A673 (cell line): ENCODE measurements at places on chromosomes 16 and 17. TPM values are rescaled to one million over a fixed set of nuclear protein-coding genes. Genes with fewer than 3 reads are reported as not detected.

DNA sequence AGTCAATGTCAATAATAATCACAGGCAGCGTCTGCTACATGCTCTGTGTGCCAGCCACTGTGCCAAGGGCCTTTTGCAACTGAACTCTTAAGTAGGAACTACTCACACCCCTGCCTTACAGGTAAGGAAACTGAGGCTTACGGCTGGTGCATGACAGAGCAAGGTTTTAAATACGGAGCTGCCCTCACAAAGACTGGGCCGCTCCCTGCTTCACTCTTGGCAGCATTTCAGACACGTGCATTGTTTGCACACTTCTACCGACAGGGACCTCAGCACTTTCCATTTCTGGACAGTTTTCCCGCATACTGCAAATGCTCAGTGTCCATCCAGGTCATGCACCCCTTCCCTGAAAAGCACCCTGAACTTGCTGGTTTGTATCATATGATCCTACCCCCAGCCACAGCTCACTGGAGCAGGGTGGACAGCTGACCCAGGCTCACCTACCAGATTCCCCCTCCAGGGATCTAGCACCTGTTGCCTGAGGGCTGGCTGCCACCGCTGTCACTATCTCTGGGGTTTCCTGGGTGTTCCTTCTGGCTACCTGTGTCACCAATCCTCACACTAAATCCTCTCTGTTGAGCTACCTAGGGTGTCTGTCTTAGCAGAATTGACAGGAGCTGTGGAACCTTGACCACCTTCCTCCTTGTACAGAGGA, 142.9 kb downstream of the C16orf78 start:
- H3K27ac ChIP-seq = no peak overlapping the region
- no peak for DNase-seq
- H3K4me1 ChIP-seq = peaks cover 4% of the 10 kb centered on the region
- H3K36me3 ChIP-seq = no peaks in the 10 kb centered on the region
- H3K27me3 ChIP-seq = no peaks in the 10 kb centered on the region

DNA sequence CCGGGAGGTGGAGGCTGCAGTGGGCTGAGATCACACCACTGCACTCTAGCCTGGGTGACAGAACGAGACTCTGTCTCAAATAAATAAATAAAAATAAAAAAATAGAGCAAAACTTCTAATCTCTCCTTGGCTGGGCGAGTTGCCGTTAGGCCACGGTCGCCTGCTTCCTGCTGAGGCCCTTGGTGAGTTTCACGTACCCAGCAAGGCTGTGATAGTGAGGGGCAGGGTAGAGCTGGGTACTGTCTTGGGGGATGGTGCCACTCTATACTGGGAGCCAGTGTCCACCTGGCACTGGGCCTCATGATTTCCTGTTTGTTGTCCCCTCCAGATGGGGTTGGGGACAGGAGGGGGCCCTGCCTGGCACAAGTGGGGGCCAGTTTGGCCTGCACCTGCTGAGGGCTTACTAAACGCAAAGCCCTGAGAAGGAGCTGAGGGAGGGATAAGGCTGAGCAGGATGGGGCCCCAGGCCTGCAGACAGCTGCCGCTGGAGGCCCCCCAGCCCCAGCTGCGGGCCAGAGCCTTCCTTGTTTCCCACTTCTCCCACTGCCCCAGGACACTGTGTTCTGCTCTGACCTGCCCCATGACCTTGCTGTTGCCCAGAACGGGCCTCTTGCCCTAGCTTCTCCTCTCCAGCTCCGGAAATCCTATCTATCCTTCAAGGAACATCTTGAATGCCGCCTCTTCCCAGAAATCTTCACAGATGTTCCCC, 25.4 kb downstream of the GJD3 start:
- no peak overlapping the region for H3K27ac ChIP-seq
- no peaks in the 10 kb centered on the region for H3K36me3 ChIP-seq
- peaks cover 7% of the 10 kb centered on the region for H3K4me1 ChIP-seq
- H3K4me3 ChIP-seq = no peak overlapping the region
- no peaks in the 10 kb centered on the region for H3K27me3 ChIP-seq

- peak within 1 kb of the TSS; percentile 38 for H3K27ac ChIP-seq
- peaks cover 36% of the 10 kb centered on the region for H3K4me1 ChIP-seq
- H3K4me3 ChIP-seq = peak within 1 kb of the TSS; percentile 71
- DNase-seq = peak; percentile 88
- H3K27me3 ChIP-seq = peaks cover 13% of the 10 kb centered on the region
- H3K36me3 ChIP-seq = peaks cover 9% of the 10 kb centered on the region
Observed at GRCh38 chr17:17496189-17497064, at the start of gene RASD1. Gene RASD1 (minus strand): TSS chr17:17496395. CDS start chr17:17496181, 214 bp downstream.

- H3K4me1 ChIP-seq = peaks cover 20% of the 10 kb centered on the region
- H3K27me3 ChIP-seq = no peaks in the 10 kb centered on the region
- H3K27ac ChIP-seq = peak overlapping the region; percentile 97
- peak overlapping the region; percentile 50 for H3K4me3 ChIP-seq
Observed at GRCh38 chr16:9090101-9090959, 1.1 kb upstream of the HAPSTR1 start.

HOXB9 gene
- 8.2 and 14.6 TPM in 2 replicates for total RNA-seq

PPY gene
- not detected in 2 replicates for total RNA-seq

ELMO3 gene
- total RNA-seq = 3.3 and 4.7 TPM in 2 replicates

DNA sequence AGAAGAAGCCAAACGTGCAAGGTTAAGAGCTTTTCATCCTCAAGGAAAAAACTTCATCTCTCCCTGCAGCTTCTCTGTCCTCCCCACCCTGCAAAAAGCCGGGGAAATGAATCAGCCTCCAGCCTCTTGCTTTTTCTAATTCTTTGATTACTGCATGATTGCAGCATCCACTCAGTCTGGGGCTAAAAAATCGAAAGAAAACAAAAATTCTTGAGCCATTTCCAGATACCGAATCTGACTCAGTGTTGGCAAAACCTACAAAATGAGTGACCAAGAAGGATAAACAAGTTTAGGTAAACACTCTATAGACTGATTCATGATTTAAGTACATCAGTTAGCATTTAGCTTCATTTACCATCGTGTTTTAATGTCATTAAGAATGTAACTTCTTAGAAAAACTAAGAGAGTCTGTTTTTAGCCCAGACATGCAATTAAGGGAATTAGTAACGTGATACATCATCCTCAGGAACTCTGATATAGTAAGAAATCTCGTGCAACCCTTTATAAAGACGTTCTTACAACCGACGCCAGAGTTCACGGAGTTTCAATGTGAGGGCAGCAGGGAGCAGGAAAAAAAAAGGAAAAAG, 287.3 kb upstream of the FOXF1 start:
- no peak overlapping the region for H3K27ac ChIP-seq
- H3K4me3 ChIP-seq = no peak overlapping the region
- DNase-seq = no peak

- H3K27ac ChIP-seq = no peak overlapping the region
- peak; percentile 13 for DNase-seq
- H3K4me3 ChIP-seq = no peak overlapping the region
- H3K27me3 ChIP-seq = no peaks in the 10 kb centered on the region
Observed at GRCh38 chr16:86261379-86261778, 248.9 kb upstream of the FOXF1 start.

- H3K36me3 ChIP-seq = peaks cover 27% of the 10 kb centered on the region
- no peak overlapping the region for H3K4me3 ChIP-seq
- DNase-seq = no peak
- no peaks in the 10 kb centered on the region for H3K27me3 ChIP-seq
- no peak overlapping the region for H3K27ac ChIP-seq
Observed at GRCh38 chr17:4064366-4064765, 78.5 kb downstream of the ZZEF1 start.

GRCh38 chr16:11734025-11734652, 8.5 kb downstream of the TXNDC11 start:
- DNase-seq = no peak
- H3K36me3 ChIP-seq = peaks cover 60% of the 10 kb centered on the region
- no peak overlapping the region for H3K27ac ChIP-seq
- no peaks in the 10 kb centered on the region for H3K27me3 ChIP-seq

DNA sequence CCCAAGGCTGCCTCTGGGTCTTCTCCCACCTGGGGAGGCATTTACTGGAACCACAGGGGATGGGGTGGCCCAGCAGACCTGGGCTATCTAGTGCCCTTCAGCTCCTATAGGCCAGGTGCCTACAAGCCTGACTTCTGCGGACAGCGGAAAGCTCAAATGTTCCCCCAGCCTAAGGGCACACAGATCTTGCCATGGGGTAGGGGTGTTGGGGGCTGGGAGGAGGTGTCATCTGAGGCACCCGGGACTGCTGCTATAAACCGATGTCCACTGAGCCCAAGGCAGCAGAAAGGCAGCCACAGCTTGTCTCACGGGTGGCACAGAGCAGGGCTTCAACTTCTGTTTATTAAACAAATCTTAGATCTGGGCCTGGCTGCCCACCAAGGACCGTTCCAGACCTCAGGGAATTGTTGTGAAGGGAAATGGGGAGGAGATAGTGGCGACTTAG, 3.6 kb downstream of the MYO1C start:
- H3K27me3 ChIP-seq = no peaks in the 10 kb centered on the region
- DNase-seq = no peak
- no peaks in the 10 kb centered on the region for H3K36me3 ChIP-seq
- H3K27ac ChIP-seq = peak overlapping the region; percentile 84
- peak overlapping the region; percentile 79 for H3K4me3 ChIP-seq

DNA sequence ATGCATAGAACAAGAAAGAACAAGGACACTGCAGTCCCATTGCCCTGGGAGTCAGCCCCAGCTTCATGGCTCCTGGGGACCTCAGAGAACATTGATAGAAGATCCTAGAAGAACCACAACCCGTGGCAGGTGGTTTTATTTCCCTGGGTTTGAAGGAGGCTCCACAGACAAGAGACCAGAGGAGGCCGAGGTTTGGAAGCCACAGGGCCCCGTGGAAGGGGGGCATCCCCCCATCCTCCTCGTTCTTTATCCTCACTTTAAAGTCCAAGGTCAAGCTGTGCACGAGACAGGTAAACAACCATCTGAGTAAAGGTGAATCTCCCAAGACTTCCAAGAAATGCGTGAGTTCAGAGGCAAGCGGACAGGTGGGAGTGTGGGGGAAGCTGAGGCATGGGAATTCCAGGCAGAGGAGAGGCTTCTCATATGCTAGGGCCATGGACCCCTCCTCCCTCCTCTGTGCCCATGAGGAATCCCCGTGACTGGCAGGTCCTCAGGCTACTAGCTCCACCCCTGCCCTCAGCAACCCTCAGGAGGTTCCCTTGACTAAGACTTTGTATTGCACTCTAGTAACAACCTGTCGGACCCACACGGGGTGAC, 849 bp upstream of the SULT1A1 start:
- no peak for DNase-seq
- no peaks in the 10 kb centered on the region for H3K27me3 ChIP-seq
- no peak overlapping the region for H3K27ac ChIP-seq
- H3K4me1 ChIP-seq = no peaks in the 10 kb centered on the region

GRCh38 chr16:72736074-72736473, 311.9 kb downstream of the ZFHX3 start:
- H3K27me3 ChIP-seq = no peaks in the 10 kb centered on the region
- no peak overlapping the region for H3K27ac ChIP-seq
- no peaks in the 10 kb centered on the region for H3K36me3 ChIP-seq

CD300C gene
- total RNA-seq = not detected in 2 replicates

DNA sequence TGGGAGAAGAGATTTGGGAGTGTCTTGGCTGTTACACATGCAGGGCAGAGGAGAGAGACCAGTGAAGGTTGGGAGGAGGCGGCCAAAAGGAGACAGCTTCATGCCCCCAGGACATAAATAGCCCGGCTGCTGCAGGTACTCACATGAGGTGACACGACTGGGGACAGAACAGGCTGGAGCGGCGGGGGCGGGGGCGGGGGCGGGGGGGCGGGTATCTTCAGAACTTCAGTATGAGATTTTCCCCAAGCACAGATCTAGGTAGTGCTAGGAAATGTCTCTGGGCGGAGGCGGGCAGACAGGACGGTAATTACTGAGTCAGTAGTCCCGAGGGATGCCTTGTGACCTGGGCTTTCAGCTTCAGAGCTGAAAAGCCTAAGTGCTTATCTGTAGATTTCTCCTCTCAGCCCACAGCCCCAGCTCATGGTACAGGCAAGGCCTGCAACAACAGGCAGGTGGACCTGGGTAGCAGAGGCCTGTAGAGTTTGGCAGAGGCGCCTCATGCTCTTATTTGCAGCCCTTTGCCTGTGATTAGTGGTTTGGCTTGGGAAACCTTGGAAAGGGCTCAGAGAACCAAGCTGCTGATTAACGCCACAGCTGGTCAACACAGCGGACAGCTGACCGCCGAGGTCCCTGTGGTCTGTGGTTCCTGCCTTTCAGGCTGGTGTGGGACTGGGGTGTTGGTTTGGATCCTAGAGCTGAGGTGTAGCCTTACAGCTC, 24.5 kb downstream of the UNK start:
- DNase-seq = peak; percentile 44
- H3K27me3 ChIP-seq = no peaks in the 10 kb centered on the region
- H3K36me3 ChIP-seq = peaks cover 33% of the 10 kb centered on the region
- no peak overlapping the region for H3K4me3 ChIP-seq
- peak overlapping the region; percentile 23 for H3K27ac ChIP-seq
- no peaks in the 10 kb centered on the region for H3K4me1 ChIP-seq

DNA sequence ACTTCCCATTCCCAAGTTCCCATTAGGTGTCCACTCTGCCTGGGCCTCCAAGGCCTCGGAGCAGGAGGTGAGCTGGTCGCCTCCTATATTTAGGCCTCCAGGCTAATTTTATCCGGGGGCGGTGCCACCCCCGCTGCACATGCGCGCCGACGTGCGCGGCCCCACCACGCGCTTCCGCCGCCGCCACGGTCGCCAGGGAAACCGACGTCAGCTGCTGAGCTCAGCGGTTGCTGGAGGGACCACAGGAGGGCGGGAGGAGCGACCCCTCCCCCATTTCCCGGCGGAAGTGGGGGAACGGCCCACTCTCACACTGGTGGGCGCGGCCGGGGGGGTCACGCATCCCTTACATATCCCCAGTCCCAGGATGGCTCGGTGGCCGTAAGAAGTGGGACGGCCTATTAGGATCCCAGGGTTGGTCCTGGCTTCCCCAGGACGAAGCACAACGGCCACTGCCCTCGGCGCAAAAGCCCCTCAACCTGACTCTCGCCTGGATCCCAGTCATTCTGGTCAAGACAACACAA, 1.0 kb downstream of the PER1 start:
- H3K4me3 ChIP-seq = peak overlapping the region; percentile 83
- no peaks in the 10 kb centered on the region for H3K27me3 ChIP-seq
- H3K36me3 ChIP-seq = peaks cover 39% of the 10 kb centered on the region
- H3K27ac ChIP-seq = peak overlapping the region; percentile 97
- DNase-seq = peak; percentile 91

OR1A1 gene
- not detected in 2 replicates for total RNA-seq

- peak; percentile 39 for DNase-seq
- H3K36me3 ChIP-seq = no peaks in the 10 kb centered on the region
- peak overlapping the region; percentile 98 for H3K4me3 ChIP-seq
- H3K27ac ChIP-seq = peak overlapping the region; percentile 100
- H3K4me1 ChIP-seq = peaks cover 13% of the 10 kb centered on the region
Observed at GRCh38 chr16:67563708-67564468, 1.6 kb downstream of the CTCF start.

DNA sequence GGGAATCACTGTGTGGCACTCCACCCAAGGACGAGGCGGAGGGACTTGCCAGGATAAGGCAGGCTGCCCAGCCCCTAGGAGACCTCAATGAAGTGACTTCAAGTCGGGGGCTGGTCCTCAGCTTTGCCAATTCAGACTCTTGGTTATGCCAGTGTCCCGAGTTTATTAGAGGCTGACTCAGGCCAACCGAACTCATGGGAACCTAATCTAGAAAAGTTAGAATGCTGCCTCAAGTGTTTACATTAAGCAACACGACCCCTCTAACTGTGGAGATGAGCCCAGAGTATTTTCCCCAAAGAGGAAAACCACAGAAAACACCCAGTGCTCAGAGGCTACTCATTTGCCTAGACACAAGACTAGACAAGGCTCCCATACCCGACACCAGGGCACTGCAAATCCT, 1.1 kb upstream of the TEKT3 start:
- H3K4me3 ChIP-seq = no peak overlapping the region
- no peaks in the 10 kb centered on the region for H3K36me3 ChIP-seq
- H3K4me1 ChIP-seq = no peaks in the 10 kb centered on the region
- peaks cover 39% of the 10 kb centered on the region for H3K27me3 ChIP-seq
- DNase-seq = no peak
